ENCODE measurements at places on chromosomes 11 and 22.

DNA sequence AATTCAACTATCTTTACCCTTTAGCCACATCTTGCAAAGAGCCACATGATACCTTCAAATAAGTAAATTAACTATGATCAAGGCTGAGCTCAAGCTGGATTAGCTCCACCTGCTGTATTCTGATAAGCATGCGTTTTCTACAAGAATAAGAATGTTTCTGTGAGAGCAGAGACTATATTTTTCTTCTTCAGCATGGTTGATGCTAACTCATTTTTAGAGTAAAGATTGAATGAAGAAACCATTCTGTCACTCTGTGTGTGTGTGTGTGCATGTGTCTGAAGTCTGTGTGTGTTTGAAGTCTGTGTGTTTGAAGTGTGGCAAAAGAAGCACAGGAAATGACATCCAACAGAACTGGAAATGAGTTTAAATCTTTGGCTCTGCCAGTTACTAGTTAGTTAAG, 12.0 kb upstream of the LAYN start:
- no peak for DNase-seq

GRCh38 chr11:67996622-67997474, 7.0 kb downstream of the UNC93B1 start:
- no peak for DNase-seq

GRCh38 chr11:68835328-68835727, 6.4 kb downstream of the CPT1A start:
- DNase-seq: no peak

DNA sequence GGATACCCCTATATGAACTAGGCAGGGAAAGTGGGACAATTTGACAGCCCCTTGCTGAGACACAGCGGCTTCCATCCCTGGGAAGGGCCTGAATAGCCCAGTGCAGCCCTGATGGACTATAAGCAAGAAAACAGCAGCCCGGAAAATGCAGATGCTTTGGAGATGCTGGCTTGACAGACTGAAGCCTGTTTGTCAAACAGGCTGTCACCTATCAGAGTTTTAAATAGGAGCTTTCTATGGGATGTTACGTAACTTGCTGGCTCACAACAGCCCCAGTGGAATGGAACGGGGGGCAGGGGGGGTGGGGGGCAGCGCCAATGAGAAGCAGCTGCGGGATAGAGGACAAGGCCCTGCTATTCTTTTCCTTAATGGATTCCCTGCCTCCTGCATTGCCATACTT, 91.9 kb upstream of the NTM start:
- no peak for DNase-seq

- DNase-seq: no peak
Observed at GRCh38 chr11:123100379-123101085, 38.6 kb upstream of the HSPA8 start.

- peak; percentile 72 for DNase-seq
Observed at GRCh38 chr11:27201454-27202302, 161.1 kb downstream of the BBOX1 start.
